ENCODE measurements at places on chromosomes 7 and 10.

DNA sequence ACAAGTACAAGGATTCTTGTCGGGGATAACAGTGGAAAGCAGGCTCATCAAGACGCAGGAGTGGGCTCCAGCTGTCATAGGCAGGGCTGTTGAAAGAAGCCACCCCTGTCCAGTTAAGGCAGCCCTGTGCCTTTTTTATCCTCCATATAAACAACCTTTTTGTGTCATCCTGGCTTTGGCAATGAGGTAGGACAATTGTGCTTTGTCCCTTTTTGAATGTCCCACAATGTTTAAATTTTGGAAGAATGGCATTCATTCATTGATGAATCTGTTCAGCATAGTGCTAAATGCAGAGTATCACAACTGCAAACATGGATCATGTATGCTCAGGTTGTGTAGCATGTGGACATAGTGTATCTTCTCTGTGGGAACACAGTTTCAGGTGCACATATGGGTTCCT lies 66.7 kb downstream of the UBE3C start:
- DNase-seq = no peak

DNA sequence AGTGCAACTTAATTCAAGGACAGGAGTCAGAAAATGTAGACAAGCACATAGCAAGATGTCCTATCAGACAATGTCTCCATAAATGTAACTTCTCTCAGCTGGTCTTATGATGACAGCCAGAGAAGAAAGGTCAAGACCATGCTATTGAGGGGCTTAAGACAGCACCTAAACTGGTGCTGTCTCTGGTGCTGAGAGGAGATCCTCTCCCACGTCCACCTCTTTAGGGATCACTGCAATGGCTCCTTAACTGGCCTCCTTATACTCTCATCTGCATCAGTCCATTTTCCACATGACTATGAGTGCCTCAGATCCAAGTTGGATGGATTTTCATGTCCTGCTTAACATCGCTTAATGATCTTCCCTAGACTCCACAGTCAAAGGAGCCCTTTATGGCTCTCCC lies 210.6 kb downstream of the ARL4A start:
- no peak for DNase-seq

GRCh38 chr7:64871761-64872160 lies 31.3 kb upstream of the ZNF273 start:
- DNase-seq = no peak

GRCh38 chr10:26621889-26622711 lies 75.4 kb upstream of the PDSS1 start:
- DNase-seq = no peak

DNA sequence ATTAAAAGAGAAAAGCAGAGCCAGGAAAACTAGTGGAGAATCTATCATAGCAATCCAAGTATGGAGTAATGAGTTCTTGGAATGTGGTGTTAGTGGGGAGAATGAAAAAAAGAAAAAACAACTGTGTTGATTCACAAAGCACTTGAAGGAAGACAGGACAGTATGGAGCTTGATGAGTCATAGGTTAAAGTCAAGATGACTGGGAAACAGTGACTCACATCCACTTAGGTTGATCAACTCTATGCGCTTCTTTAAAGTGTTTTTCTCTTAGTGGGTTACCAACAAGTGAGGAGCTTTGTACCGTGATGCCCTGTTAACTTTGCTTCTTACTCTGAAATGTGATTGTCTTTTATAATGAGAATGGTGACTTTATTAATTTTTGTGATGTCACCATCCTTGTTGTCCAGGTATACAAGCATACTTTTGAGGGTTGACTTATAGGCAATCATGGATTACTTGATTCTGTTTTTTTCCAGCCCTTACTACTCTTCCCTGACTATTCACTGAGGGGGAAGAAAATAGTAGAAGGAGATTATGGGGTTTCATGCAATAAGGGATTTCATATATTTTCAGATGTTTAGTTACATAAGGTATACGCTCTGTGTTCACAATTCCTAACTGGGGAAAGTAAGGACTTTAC lies 32.1 kb upstream of the MDFIC start:
- DNase-seq = peak; percentile 17

DNA sequence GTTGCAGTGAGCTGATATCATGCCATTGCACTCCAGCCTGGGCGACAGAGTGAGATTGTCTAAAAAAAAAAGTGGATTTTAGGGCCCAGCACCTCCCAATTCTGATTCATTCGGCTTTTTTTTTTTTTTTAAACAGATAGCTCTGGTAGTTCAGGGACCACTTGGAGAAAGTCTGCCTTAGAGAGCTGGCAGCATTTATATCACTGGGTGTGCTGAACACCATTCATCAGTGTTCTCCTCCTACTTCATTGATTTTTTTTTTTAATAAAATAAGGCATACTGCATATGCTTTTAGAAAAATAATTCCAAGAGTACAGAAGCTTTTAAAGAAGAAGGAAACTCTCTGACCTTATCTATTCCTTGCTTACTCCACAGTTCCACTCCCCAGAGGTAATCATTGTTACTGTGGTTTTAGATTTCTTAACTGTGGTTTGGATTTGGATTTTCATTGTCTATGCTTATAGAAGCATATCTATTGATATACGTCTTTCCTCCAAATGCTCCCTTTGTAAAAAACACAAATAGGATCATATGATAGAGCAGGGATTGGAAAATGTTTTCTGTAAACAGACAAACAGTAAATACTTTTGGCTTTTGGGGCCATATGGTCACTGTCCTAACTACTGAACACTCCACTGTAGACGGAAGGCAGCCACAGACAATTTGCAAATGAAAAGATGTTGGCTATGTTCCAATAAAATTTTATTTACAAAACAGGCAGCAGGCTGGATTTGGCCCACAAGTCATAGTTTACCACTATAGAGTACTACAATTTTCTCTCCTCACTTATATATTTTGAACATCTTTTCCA lies 21.1 kb upstream of the SAR1A start:
- DNase-seq = no peak

- no peak for DNase-seq
These were observed 155.4 kb downstream of the DYNC1I1 start for GRCh38 chr7:95927756-95928155.

- DNase-seq = no peak
These were observed 721.9 kb downstream of the TNS3 start for GRCh38 chr7:46859963-46860475.
